A549 treated with DMSO at 1 μM for 4 hours (cell line): ENCODE measurements at places on chromosomes 7 and 10. TPM values are rescaled to one million over a fixed set of nuclear protein-coding genes. Genes with fewer than 3 reads are reported as not detected.

Gene EIF5AL1
- 2.3 to 5.1 TPM (median 2.8 TPM) in 5 replicates for total RNA-seq

Gene COL26A1
- total RNA-seq, result 0.21 to 0.58 TPM (median 0.49 TPM) in 5 replicates

Gene CFAP46
- total RNA-seq, result 0.45 to 2.0 TPM (median 1.4 TPM) in 5 replicates

Gene TRIM50
- total RNA-seq, result not detected in 5 replicates

Gene PKD2L1
- total RNA-seq, result 0.06 to 0.16 TPM (median 0.08 TPM) in 5 replicates

Gene MLXIPL
- 0.25 to 1.4 TPM (median 1.0 TPM) in 5 replicates for total RNA-seq

Gene PTPN20
- 4.1 to 4.9 TPM (median 4.7 TPM) in 5 replicates for total RNA-seq

Gene ZNF853
- total RNA-seq, result 1.9 to 3.0 TPM (median 2.3 TPM) in 5 replicates

Gene AKR1C8
- total RNA-seq, result 0.32 to 0.49 TPM in 2 of 5 replicates, not detected in the others

Gene C10orf62
- total RNA-seq, result not detected in 5 replicates

Gene PRR15
- total RNA-seq, result 1.4 to 2.0 TPM (median 1.5 TPM) in 5 replicates

Gene CHST12
- 6.5 to 13.8 TPM (median 12.2 TPM) in 5 replicates for total RNA-seq

Gene LEP
- not detected in 5 replicates for total RNA-seq

Gene SUGCT
- total RNA-seq, result 1.2 to 1.6 TPM (median 1.2 TPM) in 5 replicates

Gene HMX3
- not detected in 5 replicates for total RNA-seq

Gene PIK3CG
- not detected in 5 replicates for total RNA-seq

Gene RPEL1
- 0.03 TPM in 1 of 5 replicates, not detected in the others for total RNA-seq

Gene FEZF1
- total RNA-seq, result not detected in 5 replicates

Gene ENKUR
- total RNA-seq, result 0.17 to 0.43 TPM (median 0.31 TPM) in 5 replicates

Gene RNF32
- 0.91 to 1.4 TPM (median 1.2 TPM) in 5 replicates for total RNA-seq

Gene PDZD7
- total RNA-seq, result 0.57 to 0.97 TPM (median 0.87 TPM) in 5 replicates

Gene PPP1R3C
- 14.1 to 18.3 TPM (median 16.6 TPM) in 5 replicates for total RNA-seq

Gene VSTM2A
- total RNA-seq, result not detected in 5 replicates

Gene NME8
- not detected in 5 replicates for total RNA-seq

Gene EFCAB10
- total RNA-seq, result 2.8 to 4.7 TPM (median 3.2 TPM) in 5 replicates

Gene EEF1AKMT2
- 16.2 to 19.5 TPM (median 18.3 TPM) in 5 replicates for total RNA-seq

Gene SLC26A5
- not detected in 5 replicates for total RNA-seq

Gene DGKB
- not detected in 5 replicates for total RNA-seq

Gene NEURL1
- total RNA-seq, result 0.20 to 0.43 TPM (median 0.31 TPM) in 5 replicates

Gene CRHR2
- total RNA-seq, result not detected in 5 replicates

Gene CROT
- total RNA-seq, result 5.4 to 8.5 TPM (median 7.3 TPM) in 5 replicates

Gene ITPRID1
- total RNA-seq, result not detected in 5 replicates

Gene PRLHR
- not detected in 5 replicates for total RNA-seq
